ENCODE measurements at places on chromosomes 7 and 10.

- DNase-seq, result no peak
Measured at GRCh38 chr7:76063525-76063924, 15.6 kb downstream of the MDH2 start.

DNA sequence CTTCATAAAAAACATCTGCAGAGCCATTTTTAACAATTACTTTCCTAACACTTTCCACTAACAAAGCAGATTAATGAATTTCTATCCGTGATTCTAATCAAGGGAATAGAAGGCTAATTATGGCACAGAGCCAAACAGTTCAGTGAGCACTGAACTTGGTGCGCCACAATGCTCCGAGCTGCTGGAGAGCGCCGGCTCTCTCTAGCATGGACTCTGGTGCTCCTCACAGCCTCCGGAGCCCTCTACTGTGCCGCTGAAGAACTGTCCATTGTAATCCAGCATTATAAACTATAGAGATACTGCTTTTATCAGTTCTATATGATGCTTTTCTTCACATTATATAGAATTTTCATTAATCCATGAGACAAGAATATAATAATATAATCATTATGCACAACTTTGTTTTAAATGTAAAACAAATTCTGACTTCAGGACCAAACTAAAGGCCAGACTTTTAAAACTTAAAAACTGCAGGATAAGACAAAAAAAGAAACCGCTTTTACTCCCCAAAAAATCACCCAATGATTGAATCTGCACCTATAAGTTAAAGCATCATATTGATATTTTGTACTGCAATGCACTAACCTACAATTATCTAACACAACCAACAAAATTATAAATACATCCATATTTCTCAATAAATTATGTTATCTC lies 123.6 kb downstream of the RNF32 start:
- DNase-seq, result no peak

DNA sequence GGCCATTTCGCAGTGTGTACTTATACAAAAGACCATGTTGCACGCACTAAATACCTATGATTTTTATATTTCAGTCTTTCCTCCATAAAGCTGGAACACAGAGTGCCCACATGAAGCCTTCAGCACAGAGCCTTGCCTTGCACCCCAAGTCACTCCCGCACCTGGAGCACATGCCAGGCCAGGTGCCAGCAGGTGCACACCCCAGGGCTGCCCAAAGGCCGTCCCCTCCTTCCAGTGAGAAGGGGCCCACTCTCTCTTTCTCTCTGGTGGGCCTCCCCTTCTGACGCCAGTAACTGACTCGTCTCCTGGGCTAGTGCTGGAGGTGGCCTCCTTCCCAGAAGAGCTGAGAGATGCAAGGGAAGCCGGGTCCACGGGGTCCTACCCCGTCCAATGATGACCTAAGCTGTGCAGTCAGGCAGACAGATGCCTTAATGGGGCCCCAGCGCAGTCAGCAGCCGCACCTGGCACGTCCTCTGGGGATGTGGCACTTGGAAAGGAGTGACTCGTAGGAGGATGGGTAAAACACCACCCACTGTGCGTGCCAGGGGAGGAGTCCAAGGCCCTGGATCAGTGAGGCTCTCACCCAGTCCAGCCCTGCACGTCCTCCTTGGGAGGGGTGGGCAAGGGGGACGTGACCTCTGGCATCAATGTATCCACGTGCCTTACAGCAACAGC lies 17.7 kb upstream of the SHH start:
- no peak for DNase-seq

DNA sequence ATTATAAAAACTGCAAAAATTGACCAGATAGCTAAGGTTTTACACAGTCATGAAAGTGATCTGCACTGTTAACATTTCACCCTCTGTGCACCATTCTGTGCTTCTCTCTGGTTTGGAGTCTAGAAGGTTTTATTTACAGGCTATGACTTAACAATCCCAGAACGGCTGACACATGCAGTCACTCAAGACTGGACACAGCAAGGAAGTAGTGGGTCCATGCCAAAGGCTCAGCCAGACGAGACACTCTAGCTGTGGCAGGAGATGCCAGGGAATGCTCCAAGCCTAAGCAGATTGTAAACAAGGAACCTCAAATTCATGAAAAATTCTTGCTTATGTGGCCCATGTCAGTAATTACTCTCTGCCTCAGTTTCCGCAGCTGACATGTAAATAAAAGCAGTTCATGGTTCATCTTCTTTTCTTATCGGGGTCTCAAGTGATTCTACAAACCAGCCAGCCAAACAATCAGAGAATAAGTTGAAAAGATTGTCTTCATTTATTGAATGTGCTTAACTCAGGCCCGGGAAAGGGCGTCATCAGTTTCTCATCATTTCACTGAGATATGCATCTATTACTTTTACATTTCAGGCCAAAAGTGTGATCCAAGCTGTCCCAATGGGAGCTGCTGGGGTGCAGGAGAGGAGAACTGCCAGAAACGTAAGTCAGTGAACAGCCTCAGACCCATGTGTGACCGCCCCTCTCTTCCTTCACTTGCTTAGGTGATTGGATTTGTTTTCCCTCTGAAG lies 132.1 kb downstream of the EGFR start:
- DNase-seq, result no peak

DNA sequence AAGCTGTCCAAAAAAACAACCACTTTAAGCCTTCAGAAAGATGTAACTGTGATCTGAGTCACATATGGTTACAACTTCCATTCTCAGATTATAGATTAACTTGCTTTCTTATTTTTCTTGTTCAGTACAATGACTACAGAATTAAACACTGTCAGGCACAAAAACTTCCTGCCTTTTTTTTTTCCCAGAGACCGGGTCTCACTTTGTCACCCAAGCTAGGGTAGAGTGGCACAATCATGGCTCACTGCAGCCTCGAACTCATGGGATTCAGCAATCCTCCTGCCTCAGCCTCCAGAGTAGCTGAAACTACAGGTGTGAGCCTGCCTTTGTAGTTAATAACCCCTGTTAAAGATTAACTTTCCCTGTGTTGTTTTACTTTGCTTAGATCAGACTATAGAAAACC lies 163.2 kb downstream of the AVL9 start:
- no peak for DNase-seq

DNA sequence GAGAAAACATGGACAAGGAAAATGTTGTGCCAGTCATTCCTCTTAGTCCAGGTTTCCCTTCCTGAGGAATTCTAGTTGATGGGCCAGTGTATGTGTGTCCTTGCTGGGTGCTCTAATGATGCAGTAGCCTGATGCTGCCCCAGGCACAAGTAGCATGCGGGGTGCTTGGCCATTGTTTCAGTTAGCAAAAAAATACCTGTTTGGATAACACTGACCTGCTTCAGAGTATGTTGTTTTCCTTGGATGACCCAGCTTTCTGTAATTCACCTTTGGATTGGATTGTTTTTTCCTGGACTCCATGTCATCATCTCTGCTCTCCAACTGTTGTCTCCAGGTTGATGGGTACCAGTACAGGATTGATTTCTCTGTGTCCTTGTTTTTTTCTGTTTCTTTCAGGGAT lies 169.2 kb downstream of the SND1 start:
- no peak for DNase-seq

DNA sequence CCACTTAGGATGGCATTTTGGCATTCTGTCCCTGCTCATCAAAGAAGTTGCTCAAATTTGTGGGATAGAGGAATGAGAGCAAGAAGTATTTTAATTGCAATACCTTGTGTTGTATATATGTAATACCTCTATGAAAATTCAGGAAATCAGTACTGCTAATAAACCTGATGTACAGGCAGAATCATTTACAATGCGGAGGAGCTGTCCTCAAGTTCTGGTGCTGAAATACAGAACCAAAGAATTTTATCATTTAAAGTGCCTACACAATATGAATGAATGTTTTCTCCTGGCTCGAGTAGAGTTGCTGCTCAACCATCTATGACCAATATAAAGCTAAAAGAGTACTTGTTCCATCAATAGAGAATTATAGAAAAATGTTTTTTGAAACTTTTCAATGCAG lies 305.8 kb downstream of the PLXNA4 start:
- DNase-seq, result no peak

GRCh38 chr7:115178835-115179234 lies 256.9 kb downstream of the MDFIC start:
- no peak for DNase-seq

DNA sequence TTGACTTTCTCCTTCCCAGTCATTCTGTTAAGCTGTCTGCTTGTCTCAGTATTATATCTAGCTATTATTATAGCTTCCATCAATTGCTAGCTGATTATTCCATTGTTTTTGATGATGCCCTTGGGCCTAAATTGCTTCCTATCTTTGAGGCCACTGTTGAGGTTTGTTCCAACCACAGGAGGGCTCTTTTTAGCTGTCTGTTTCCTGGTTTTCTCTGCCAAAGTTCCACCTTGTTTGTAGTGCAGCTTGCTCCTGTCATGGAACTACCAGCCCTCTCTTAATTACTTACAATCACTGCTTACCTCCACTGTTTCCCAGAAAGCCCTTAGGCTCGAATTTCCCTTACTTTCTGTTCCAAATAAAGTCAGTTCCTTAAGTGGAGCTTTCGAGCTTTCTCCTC lies 118.7 kb upstream of the SEC61G start:
- DNase-seq, result no peak

GRCh38 chr10:102245932-102246251 lies 560 bp downstream of the GBF1 start:
- no peak for DNase-seq

DNA sequence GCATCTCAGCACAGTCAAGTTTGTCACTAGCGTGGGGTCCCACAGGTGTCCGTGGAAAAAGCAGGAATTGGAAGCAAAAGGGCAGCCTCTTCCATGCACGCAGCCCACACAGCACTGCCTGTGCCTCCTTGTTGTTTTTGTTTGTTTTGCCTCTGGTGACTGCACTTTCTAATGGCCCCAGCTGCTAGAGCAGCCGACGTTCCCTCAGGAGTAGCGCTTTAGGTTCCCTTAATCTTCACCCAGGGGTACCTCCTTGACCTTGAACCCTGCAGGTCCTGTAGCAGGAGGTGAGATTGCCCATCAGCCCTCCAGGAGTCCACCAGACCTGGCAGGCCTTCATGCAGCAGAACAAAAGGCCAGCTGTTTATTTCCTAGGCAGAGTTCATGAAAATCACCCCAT lies 210.1 kb downstream of the CACNB2 start:
- no peak for DNase-seq

- no peak for DNase-seq
Measured at GRCh38 chr7:1113548-1113885, 25.6 kb downstream of the GPER1 start.

DNA sequence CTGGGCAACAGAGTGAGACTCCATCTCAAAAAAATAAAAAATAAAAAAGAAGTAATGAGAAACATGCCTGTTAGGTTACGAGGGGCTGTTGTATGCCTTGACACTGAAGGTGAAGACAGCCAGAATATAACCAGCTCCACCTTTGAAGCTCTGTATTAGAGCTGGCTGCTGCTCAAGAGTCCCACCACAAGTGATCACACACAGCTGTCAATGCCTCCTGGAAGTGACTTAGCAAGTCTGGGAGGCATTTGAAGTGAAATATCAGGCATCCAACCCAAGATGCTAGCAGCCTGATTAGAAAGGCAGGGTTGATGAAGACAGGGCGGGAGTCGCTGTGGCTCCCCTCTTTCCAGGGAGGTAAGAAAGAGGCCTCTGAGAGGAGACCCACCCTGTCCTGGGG lies 34.1 kb upstream of the INPP5F start:
- no peak for DNase-seq

GRCh38 chr7:122988333-122988732 lies 7.2 kb downstream of the TAS2R16 start:
- no peak for DNase-seq

GRCh38 chr7:110775046-110775445 lies 315.9 kb upstream of the LRRN3 start:
- no peak for DNase-seq

DNA sequence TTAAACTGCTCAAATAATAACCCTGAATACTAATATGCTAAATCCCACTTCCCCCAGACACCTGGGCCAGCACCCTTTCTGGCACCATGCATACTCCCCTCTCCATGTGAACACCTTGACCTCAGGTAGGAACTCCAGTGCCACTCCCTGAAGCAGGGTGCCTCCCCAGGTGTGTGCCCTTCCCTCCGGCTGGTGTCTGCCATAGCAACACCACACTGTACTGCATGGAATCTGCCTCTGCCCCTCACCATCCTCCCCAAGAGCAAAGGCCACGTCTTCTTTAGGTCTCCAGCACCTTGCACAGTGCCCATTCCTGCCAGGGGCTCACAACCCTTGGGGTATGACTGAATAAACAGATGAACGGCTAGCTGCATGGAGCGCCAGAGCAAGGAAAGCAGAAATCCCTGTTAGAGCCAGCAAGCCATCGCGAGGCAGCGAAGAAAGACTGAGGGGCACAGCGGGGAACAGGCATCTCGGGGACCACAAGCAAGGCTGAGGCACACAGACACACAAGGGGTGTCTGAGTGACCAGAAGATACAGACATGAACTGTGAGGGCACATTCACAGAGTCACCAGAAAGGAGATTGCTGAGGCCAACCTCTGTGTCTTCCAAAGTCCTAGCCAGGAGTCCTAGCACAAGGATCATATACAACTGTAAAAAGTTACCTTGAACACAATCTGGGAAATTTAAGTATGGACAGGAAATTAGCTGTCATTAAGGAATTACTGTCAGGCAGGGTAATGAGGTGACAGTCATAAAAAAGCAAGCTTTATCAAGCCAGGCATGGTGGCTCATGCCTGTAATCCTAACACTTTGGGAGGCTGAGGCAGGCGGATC lies 25.7 kb downstream of the COBL start:
- no peak for DNase-seq

DNA sequence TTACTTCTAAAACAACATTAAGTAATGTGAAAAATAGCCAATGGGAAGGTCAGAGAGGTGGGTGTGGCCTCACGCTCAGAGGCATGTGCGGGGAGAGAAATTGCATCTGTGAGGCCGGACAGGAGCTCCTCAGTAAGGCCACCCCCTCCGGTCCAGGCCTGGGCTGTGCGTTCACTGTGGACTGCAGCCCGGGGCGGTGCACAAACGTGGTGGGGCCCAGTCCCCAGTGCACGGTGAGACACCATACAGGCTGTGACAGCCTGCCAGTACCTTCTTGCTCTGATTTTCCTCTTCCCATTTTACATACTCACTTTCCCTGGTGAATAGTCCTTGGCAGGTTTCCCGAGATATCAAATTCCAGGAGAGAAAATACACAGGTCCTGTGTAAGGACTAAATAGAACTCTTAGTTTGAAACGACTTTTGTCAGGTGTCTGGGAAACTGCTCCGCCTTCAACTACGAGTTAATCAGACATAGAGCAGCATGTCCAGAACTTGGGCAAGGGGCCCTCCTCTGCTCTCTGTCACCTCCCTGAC lies 174.1 kb upstream of the MKI67 start:
- no peak for DNase-seq

DNA sequence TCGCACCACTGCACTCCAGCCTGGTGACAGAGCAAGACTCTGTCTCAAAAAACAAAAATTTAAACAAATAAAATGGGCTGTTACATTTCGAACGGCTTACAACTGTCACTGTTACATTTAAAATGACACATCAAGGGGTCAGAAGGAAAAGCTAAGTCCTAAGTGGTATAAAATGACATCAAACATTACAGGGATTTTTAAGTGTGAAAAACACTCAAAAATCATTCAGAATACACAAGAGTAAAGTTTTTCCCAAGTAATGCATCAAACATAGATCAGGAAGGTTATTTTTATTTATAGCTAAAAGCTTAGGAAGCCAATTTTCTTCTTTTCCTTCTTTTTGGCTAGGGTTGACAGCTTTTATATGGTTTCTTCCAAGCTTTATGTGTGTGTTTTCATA lies 39.0 kb downstream of the CCDC3 start:
- DNase-seq, result no peak

Measured in GM12864 (cell line).